ENCODE measurements at places on chromosomes 2 and 18. TPM values are rescaled to one million over a fixed set of nuclear protein-coding genes. Genes with fewer than 3 reads are reported as not detected.
A peak's percentile ranks its signal among the peaks of the same experiment; 100 is the strongest.

DNA sequence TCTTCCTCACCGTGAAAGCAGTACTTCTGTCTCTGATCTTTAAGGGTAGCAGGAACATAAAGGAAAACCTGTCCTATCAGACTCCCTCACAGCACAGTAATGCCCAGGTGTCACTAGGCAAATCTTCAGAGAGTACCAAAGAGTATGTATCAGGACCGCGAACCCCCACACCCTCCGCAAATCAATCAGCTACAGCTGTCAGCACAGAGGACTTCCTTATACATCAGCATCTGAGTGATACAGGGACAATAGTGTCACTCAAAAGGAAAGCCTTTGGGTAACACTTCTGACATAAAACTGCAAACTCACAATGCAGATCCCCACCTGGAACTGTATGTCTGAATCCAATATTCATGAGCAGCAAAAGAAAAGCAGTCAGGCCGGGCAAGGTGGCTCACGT, 2.6 kb downstream of the AFG3L2 start:
- H3K27ac ChIP-seq = no peak overlapping the region
- peak overlapping the region; percentile 52 for H3K4me3 ChIP-seq
- peaks cover 12% of the 10 kb centered on the region for H3K36me3 ChIP-seq
- peak; percentile 57 for DNase-seq

DNA sequence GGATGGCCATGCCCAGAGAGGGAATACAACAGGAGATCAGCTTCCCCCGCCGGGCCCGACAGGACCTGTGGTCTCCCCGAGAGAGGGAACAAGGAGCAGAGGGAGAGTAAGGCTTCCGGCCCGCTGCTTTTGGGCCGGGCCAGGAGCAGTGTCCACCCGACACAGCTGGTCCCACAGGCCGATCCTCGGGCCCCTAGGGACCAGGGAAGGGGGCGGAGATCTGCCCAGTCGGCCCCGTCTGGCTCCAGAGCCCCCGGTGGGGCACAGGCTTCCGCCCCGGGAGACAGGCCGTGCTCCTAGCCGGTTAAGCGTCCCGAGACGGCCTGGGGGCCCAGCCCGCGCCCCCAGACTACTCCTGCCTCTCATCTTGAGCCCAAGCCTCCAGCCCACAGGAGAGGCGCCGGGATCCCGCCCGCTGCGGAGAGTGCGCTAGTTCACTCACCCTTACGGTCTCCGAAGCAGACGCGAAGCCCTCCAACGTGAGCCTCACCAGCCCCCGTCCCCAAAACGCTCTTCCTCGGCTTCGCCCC, at the start of gene MCFD2:
TSS of gene MCFD2 (minus strand) at position 526 of the 530 bp plus-strand sequence. CDS start 6,635 bp downstream, outside the sequence.
- peaks cover 8% of the 10 kb centered on the region for H3K36me3 ChIP-seq
- no peaks in the 10 kb centered on the region for H3K27me3 ChIP-seq
- peak within 1 kb of the TSS; percentile 85 for H3K4me3 ChIP-seq
- H3K27ac ChIP-seq = peak within 1 kb of the TSS; percentile 80

The ACMSD gene
- not detected for total RNA-seq

DNA sequence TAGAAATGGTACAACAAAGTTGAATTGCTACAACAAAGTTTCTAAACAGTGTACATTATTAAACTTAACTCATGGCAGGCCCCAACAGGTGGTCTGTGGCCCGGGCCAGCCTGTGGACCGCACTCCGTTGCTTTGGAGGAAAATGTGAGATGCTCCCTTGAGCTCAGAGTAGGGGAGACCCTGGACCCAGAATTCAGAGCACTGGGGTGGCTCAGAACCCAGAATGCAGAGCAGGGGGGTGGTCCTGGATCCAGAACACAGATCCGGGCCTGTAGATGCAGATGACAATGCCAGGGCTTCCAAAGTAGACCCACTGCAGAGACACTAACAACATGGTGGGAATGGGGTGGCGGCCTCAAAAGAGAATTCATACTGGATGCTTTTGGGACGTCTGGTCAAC, 311.0 kb downstream of the NDUFA10 start:
- H3K27me3 ChIP-seq = peaks cover 11% of the 10 kb centered on the region
- H3K27ac ChIP-seq = no peak overlapping the region
- H3K36me3 ChIP-seq = peaks cover 14% of the 10 kb centered on the region
- DNase-seq = peak; percentile 1
